ENCODE measurements at places on chromosomes 13 and 19. TPM values are rescaled to one million over a fixed set of nuclear protein-coding genes. Genes with fewer than 3 reads are reported as not detected.

The SUGP2 gene
- total RNA-seq = 41.5 TPM

The SLC15A1 gene
- total RNA-seq = not detected

The GJA3 gene
- under 0.01 TPM for total RNA-seq

The KIR3DL1 gene
- 1.6 TPM for total RNA-seq

The HCST gene
- total RNA-seq = 58.1 TPM

The ONECUT3 gene
- total RNA-seq = not detected

The VSTM2B gene
- not detected for total RNA-seq

The IFNL1 gene
- total RNA-seq = not detected

The TRPM4 gene
- total RNA-seq = 1.5 TPM

Data from mononuclear cell (primary cell).